ENCODE measurements at places on chromosomes 6 and 20. TPM values are rescaled to one million over a fixed set of nuclear protein-coding genes. Genes with fewer than 3 reads are reported as not detected.

PERP gene
- total RNA-seq = 46.6 TPM

SLC22A7 gene
- not detected for total RNA-seq

HIVEP2 gene
- 13.1 TPM for total RNA-seq

PPIL6 gene
- total RNA-seq = 2.2 TPM

SNAI1 gene
- 0.83 TPM for total RNA-seq

BNIP5 gene
- total RNA-seq = not detected

HDGFL1 gene
- total RNA-seq = not detected

RNF5 gene
- 17.5 TPM for total RNA-seq

RBL1 gene
- total RNA-seq = 19.2 TPM

SNX9 gene
- 104 TPM for total RNA-seq

NKAPL gene
- total RNA-seq = 0.73 TPM

C6orf58 gene
- not detected for total RNA-seq

NMBR gene
- total RNA-seq = not detected

PAK5 gene
- total RNA-seq = under 0.01 TPM

DPPA5 gene
- total RNA-seq = not detected

BPI gene
- total RNA-seq = not detected

PRR18 gene
- total RNA-seq = not detected

E2F1 gene
- 1.8 TPM for total RNA-seq

CLVS2 gene
- total RNA-seq = under 0.01 TPM

Measured in smooth muscle cell of trachea (primary cell).